Activated CD8-positive, alpha-beta memory T cell treated with anti-CD3 and anti-CD28 coated beads, Interleukin-2, amount 10 ng/mL, durations not matched to agents 7 days and 5 days (primary cell): ENCODE measurements at places on chromosomes 1 and 21. TPM values are rescaled to one million over a fixed set of nuclear protein-coding genes. Genes with fewer than 3 reads are reported as not detected.

UBASH3A gene
- 75.3 TPM for total RNA-seq

FAM3B gene
- not detected for total RNA-seq

PTGFR gene
- not detected for total RNA-seq

- no peak overlapping the region for H3K4me3 ChIP-seq
- no peaks in the 10 kb centered on the region for H3K27me3 ChIP-seq
- peaks cover 21% of the 10 kb centered on the region for H3K36me3 ChIP-seq
- DNase-seq: no peak
- no peak overlapping the region for H3K27ac ChIP-seq
These were observed 110.9 kb downstream of the NTPCR start for GRCh38 chr1:233061265-233061664.

DNA sequence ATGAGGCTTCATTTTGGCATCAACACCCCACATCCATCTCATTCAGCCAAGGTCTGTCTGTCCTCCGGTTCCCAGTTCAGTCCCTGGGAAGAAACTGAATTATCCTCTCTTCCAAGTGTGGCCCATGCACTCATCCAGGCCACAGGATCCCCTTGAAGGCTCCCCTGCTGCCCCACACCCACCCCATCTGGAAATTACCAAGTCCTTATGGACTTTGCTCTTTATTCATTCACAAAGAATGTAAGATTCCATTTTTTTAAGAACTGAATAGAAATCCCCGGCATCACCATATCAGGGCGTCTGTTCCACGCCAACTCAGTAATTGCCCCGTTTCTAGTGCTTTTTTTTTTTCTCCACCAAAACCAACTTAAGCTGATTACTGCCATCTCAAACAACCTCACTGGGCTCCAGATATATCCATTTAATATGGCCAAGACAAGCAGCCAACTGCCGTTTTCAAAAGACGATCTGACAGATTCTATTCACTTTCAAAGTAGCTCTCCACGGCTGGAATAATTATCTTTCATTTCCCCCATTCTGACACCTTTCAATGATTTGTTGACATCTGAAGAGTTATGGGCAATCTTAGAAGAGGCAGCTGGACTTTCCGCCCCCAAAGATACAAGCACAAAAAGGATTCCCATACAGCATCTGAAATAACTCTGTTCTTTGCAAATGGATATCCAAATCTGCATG lies 55.9 kb downstream of the OLIG1 start:
- H3K4me3 ChIP-seq: no peak overlapping the region
- H3K27ac ChIP-seq: no peak overlapping the region
- no peaks in the 10 kb centered on the region for H3K4me1 ChIP-seq
- peaks cover 25% of the 10 kb centered on the region for H3K27me3 ChIP-seq

- peaks cover 1% of the 10 kb centered on the region for H3K4me1 ChIP-seq
- no peak overlapping the region for H3K4me3 ChIP-seq
- H3K27me3 ChIP-seq: no peaks in the 10 kb centered on the region
- no peak for DNase-seq
- no peak overlapping the region for H3K27ac ChIP-seq
These were observed 13.2 kb downstream of the QSOX1 start for GRCh38 chr1:180167721-180168467.

GRCh38 chr1:157849229-157849875 lies 7.7 kb upstream of the CD5L start:
- H3K27ac ChIP-seq: no peak overlapping the region
- H3K4me1 ChIP-seq: no peaks in the 10 kb centered on the region
- H3K27me3 ChIP-seq: peaks cover 3% of the 10 kb centered on the region
- H3K4me3 ChIP-seq: no peak overlapping the region
- DNase-seq: no peak
- H3K36me3 ChIP-seq: no peaks in the 10 kb centered on the region
